ENCODE measurements at places on chromosomes 1 and 21.

- no peak for DNase-seq
Observed at GRCh38 chr21:17352996-17353655, 159.7 kb upstream of the CXADR start.

DNA sequence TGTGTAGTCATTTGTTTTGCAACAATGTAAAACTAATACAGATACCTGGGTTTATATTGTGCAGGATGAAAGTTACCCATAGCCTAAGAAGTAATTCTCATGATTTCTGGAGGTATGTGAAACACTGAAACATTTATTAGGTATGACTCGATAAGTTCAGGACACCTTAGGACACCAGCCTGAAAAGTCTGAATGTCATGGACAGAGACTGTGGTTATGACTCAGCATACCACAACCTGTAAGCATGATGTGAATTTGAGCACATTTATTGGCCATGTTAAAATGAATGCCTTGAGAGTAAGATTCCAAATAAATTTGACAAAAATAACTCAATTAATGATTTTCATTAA, 1471.7 kb upstream of the B3GALT2 start:
- DNase-seq: no peak

- DNase-seq: no peak
Observed at GRCh38 chr1:16392740-16393569, 25.9 kb downstream of the SZRD1 start.

- no peak for DNase-seq
Observed at GRCh38 chr1:79373481-79374125, 367.1 kb upstream of the ADGRL4 start.

- DNase-seq: no peak
Observed at GRCh38 chr1:57167997-57168396, 202.2 kb upstream of the C8B start.
